NCI-H1105 treated with DMSO at 0.1 percent for 48 hours (cell line): ENCODE measurements at places on chromosomes 12 and 14.
A peak's percentile ranks its signal among the peaks of the same experiment; 100 is the strongest.

DNA sequence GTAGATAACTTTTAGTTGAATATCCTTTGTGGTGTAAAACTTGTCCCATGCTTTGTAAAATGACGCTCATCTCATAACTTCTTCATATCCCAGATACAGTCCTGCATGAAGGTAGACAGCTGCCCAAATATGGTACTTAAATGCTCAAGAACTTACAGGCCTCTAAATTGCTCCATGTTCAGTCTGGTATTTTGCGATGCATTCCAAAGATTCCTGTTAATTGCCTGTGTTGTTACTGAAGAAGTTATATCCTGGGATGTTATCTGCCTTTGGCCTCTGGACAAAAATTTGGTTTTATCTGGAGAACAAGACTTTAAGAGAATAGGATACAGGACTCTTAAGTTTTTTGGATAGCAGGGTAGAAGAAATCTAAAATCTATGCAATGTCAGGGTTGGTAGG is 473.0 kb downstream of the PCNX1 start:
- DNase-seq = no peak

- no peak for DNase-seq
These were observed 20.6 kb upstream of the CPM start for GRCh38 chr12:68953536-68953935.

DNA sequence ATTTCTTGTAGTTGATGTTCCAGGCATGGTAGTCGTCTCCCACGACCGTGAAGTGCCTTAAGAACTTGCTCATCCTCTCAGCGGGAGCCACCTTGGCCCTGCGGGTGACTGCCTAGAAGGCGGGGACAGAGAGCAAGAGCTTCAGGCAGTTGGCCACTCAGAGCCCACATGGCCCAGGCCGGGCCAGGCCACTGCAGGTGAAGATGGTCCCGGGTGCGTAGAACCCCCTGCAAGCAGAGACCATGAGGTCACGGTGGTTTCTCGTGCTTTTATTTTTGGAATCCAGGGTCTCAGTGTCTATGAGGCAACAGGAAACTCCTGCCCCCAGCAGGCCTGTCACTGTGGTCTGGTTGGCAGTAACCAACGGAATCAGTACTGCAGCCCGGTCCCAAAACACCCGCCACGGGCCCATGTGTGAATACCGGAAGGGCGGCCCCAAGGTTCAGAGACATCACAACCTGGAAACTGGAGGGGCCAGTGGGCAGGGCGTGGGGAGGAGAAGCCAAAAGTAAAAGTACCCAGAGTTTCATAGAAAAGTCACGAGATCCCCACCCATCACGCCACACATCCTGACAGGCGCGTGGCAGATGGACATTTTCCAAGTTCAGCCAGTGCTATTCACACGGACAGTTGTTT is 27.5 kb downstream of the HVCN1 start:
- DNase-seq = no peak

DNA sequence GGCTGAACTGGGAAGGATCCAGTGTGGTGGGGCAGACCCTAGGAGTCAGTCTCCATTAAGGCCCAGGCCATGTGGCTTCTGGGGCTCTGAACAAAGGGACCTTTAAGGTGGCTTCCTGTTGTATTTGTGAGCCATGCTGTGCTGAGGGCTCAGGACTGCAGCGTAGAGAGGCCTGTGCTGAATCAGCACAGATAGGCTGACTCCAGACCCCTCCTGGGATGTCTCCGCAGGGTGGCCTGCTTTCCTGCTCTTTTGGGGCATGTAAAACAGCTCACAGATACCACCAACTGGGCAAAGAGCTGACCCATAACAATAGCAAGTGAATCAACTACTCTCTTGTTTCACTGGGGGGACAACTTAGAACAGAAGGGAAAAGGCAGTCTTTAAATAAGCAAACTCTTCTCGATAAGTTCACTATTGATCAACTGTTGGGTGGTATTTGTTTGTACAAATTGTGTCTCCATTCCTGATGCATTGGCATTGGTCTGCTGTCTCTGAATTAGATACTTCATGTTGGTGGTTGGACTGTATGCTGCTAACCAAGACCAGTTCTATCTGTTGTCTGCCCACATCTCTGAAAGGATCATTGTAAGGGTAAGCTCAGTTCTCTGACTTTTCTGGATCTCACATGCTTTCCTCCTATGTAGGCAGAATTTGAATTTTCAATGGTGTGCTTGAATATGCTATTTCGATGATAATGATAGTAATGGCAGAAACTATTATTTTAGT is 71.8 kb downstream of the MYRFL start:
- DNase-seq = no peak

GRCh38 chr14:100654814-100655740 is 67.9 kb upstream of the BEGAIN start:
- DNase-seq = no peak

DNA sequence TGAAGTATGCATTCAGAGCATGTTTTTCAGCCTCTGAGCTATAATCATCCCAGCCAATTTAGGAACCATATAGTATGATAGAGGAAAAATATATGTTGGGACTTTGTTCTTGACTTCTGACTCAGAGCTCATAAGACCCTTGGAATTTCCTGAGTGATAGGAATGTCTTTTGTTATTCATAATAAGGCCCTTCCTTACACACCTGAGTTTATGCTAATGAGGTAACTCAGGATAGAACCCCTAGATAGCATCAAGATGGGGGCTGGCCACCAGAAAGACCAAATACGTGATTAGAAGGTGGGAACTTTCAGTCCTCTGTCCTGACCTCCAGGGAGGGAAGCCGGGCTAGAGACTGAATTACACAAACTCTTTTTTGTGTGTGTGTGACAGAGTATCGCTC is 32.4 kb upstream of the PLEK2 start:
- DNase-seq = no peak

DNA sequence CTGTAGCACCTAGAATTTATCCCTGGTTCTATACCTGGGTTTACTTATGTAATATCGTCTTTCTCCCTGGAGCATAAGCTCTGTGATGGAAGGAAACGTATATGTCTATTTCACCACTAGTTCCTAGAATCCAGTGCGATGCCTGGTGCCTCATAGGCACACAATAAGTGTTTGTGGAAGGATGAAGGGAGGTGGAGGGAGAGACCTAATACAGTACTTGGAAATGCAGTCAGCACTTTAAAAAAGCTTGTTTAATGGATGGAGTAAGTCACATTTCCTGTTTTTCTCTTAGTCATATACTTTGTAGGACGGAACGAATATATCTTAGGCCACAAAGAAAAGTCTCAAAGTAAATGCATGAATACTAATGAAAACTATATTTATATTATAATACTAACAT is 186.5 kb upstream of the HMGA2 start:
- DNase-seq = no peak

- no peak for DNase-seq
These were observed 31.4 kb upstream of the C12orf76 start for GRCh38 chr12:110079477-110080400.

- peak; percentile 15 for DNase-seq
These were observed 972 bp downstream of the SAMD4A start for GRCh38 chr14:54567639-54568561.

- no peak for DNase-seq
These were observed 17.8 kb downstream of the IFNG-AS1 start for GRCh38 chr12:68007033-68007432.

GRCh38 chr12:107487011-107487680 is 198.5 kb upstream of the PWP1 start:
- DNase-seq = no peak

DNA sequence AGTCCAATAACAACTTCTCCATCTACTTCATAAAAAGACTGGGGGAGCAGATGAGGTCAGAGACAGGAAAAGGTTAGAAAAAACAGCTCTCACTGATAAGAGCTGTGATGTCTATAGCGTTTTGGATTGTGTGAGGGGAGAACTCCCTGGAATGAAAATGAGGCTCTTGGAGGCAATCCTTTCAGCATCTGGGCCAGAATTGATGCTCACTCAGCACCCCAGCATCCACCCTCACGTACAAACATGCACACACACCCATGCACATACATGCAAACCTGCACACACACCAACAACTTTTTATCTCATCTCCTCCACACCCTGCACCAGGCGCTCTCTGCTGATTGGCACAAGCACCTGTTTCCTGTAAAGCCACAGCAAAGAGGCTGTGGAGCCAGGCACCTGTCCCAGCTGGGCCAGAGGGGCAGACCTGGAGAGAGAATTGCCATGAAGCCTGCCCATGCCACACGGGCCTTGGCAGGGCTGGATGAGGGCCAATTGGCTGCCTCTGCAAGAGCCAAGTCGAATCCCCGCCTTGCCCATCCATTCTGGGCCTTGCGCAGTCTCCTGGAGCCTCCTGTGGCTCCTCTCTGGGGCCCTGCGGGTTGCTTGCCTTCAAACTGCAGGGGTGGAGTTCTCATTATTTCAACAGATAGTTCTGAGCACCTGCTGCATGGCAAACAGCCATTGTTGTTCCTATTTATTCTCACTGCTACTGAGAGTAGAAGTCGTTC is 53.1 kb downstream of the SYNE3 start:
- DNase-seq = peak; percentile 97

DNA sequence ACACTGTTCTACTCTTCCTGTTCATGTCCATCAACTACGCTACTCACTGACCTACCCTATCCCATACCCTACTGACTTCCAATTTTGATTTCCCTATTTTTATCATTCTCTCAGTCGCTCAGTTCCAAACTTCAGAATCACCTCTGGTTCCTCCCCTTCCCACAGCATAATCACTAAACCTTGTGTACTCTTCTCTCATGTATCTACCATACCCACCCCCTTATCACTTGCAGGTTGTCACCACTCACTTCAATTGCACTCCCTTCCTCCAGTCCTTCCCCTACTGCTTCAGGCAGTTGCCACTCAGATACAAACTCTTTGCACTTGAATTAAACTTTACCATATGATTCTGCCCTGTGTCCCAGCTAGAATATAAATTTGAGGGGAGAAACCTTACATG is 6.3 kb downstream of the RACGAP1 start:
- no peak for DNase-seq

GRCh38 chr14:80003138-80003537 is 208.2 kb downstream of the DIO2 start:
- no peak for DNase-seq

GRCh38 chr14:54747616-54748015 is 155.0 kb downstream of the GCH1 start:
- no peak for DNase-seq

DNA sequence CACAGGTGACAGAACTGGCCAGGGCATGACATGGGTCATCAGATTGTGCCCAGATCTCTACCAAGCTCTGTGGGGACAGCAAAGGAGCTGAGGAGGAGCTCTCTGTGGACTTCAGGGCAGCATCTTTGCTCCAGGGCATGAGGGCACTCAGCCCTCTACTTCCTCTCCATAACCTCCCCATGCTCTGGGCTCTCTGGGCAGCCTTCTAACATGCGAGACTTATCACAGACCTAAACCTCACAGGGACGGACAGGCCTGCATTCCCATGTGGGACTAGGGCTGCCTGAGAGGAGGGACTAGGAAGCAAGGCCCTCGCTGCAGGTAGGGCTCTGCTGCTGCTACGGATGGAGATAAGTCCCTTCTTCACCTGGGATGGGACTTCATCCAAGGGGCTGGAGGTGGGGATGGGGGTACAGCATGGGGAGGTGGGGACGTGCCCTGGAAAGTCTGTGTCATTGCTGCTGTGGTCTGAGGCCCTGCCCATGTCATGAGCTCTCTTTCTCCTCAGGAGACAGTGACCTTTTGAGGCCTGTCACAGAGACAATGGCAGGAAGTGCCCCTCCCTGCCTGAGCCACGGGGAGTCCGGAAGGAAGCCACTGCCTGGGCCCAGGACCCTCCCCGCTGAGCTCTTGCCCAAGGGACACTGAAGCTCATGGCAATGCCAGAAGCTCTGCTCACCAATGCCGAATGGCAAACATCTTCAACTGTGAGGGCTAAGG is 44.1 kb downstream of the PITPNM2 start:
- no peak for DNase-seq

DNA sequence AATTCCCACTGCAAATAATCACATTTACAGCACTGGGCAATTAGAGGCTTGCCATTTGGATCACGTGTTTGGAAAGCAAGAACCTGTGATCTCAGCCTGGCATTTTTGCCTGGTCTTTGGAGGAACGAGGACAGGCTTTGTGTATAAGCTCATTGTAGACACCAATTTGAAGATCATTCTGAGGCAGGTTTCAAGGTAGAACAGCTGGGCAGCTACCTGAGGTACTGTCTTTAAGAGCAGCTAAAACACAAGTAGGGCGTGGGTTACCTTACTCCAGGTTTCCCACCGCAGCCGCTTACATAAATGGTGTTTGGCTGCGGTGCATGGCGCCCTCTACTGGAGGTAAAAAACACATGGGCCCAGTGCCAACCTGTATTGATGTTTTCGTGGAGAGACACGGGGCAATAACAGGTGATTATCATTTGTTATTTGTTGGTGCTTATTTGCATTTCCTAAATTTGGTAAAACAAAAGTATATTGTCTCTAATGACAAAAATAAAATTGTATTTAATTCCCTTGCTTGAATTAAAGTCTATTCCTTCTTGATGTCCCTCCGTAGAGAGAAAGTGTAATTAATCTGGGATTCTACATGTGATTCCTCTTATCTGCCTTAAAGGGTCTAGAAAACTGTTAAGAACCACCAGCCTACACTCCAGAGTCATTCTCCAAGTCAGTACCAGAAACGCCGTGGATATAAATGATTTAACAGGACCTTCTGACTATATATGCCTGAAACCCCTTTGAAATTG is 69.7 kb downstream of the SVOP start:
- peak; percentile 91 for DNase-seq
